ENCODE measurements at places on chromosomes 16 and 17.

- no peak for DNase-seq
Observed at GRCh38 chr16:3830625-3831254, 49.8 kb downstream of the CREBBP start.

DNA sequence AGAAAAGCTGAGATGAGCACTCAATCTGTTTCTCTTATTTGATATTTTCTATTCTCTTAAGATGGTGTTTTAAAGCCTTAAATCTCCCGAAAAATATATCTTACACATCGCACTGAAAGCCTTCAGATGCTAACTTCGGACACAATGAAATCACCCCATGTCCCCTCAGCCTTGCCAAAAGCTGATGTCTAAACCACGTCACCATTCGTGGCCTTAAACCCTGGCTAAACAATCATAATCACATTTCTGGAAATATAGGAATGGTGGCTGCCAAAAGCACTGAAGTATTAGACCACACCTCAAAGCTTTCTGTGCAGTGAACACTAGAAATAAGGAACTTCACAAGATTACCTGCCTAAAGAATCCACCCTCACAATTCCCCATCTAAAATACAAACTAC, 402.7 kb downstream of the SOX9 start:
- no peak for DNase-seq

DNA sequence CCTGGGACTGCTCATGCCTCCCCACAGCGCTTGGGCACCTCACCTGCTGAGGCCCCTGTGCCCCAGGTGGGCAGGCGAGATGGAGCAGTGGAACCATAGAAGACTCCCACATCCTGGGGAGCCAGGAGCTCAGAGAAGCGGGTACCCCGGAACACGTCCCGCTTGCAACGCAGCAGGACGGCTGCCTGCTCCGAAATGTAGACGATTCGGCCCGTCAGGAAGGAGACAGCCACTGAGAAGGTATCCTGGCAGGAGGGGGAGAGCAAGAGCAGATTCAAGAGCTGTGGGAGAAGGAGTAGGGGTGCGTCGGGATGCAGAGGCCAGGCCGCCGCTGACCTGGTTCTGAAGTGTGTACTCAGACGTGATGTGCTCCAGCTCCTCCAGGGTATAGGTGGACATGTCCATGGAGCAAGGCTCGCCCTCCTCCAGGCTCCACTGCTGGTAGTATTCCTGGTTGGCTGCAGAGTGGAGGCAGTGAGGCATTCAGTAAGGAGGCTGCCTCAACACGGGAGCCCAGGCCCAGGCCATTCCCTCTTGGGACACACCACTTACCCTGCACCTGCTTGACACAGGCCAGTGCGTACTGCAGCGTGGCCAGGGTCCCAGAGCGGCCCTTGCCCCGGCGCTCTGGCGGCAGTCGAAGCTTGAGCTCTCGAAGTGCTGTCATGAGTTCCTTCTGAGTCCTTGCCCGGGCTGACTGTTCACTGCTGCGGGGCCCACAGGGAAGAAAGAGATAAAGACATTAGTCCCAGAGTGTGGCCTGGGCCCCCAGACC, 2.6 kb downstream of the PER1 start:
- DNase-seq, result no peak

- DNase-seq, result no peak
Observed at GRCh38 chr16:25875956-25876598, 184.3 kb downstream of the HS3ST4 start.

Data from amygdala (tissue), 56 donors.